ENCODE measurements at places on chromosomes 7 and 10.

- no peaks in the 10 kb centered on the region for H3K36me3 ChIP-seq
- DNase-seq: peak; percentile 67
- no peaks in the 10 kb centered on the region for H3K27me3 ChIP-seq
- no peaks in the 10 kb centered on the region for H3K4me1 ChIP-seq
- H3K4me3 ChIP-seq: peak within 1 kb of the TSS; percentile 41
Observed at GRCh38 chr10:80356563-80356988, at the start of the genes DYDC1 and DYDC2. DYDC1 (minus strand) TSS chr10:80356755; CDS start chr10:80352601, 4,154 bp downstream. DYDC2 (plus strand) TSS chr10:80356781; CDS start chr10:80362444, 5,663 bp downstream.

DNA sequence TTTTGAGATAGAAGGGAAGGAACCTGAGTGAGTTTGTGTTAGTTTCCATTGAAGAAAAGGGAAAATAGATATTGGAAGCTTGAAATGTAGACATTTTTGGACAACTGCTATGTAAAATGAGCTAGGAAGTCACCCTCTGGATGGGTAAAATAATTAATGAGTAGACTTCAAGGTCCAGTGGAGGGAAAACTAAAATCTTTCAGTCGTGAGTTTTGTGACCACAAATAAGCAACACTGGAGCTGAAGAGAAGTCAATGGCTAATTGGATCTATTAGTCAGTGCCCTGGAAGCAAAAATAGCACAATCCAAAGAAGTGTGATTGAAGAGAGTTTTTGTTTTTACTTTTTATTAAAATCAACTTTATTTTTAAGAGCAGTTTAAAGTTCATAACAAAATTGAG, 123.4 kb downstream of the MYO3A start:
- no peaks in the 10 kb centered on the region for H3K4me1 ChIP-seq
- no peaks in the 10 kb centered on the region for H3K36me3 ChIP-seq
- no peaks in the 10 kb centered on the region for H3K27me3 ChIP-seq
- H3K4me3 ChIP-seq: no peak overlapping the region

- no peaks in the 10 kb centered on the region for H3K27me3 ChIP-seq
- H3K4me1 ChIP-seq: no peaks in the 10 kb centered on the region
- H3K36me3 ChIP-seq: no peaks in the 10 kb centered on the region
Observed at GRCh38 chr7:97357459-97357858, 240.0 kb downstream of the SDHAF3 start.

DNA sequence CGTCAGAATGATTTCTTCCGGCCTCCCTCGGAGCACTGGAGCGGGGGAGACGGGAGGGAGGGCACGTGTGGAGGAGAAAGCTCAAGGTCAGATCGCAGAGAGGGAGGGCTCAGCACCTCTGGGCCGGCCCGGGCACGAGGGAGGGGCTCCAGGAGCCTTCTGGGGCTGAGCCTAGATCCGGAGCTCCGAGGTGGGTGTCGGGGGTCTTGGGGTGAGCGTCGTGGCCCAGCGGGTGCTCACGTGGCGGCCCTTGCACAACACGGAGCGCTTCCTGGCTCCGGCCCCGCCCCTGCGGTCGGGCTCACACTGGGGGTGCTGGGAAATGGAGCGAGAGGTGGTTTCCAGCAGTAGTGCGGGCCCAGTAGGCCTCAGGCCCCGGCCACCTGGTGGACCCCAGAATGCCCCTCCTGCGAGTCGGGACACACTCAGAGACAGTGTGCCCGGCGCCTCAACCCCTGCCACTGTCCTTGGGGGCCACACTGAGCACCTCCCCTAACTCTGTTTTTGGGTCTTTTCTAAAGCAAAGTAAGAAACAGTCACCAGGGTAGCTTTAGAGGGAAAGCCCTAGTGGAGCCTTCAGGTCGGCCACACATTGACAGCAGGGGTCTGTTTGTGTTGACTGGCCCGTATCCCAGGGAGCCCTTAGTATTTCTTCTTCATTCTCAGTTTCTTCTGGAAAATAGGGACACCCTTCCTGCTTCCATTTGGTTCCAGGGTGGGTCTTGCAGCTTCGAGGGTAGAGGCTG, 798 bp downstream of the PPIF start:
- peak; percentile 81 for DNase-seq
- H3K27me3 ChIP-seq: no peaks in the 10 kb centered on the region
- peaks cover 49% of the 10 kb centered on the region for H3K4me1 ChIP-seq
- peak overlapping the region; percentile 92 for H3K4me3 ChIP-seq
- peak overlapping the region; percentile 73 for H3K27ac ChIP-seq
- H3K36me3 ChIP-seq: peaks cover 33% of the 10 kb centered on the region

GRCh38 chr10:103835096-103836050, 20.0 kb downstream of the SH3PXD2A start:
- no peak overlapping the region for H3K4me3 ChIP-seq
- no peaks in the 10 kb centered on the region for H3K27me3 ChIP-seq
- no peaks in the 10 kb centered on the region for H3K36me3 ChIP-seq

GRCh38 chr10:31977440-31978155, 49.0 kb upstream of the ARHGAP12 start:
- no peaks in the 10 kb centered on the region for H3K4me1 ChIP-seq
- no peak for DNase-seq
- H3K36me3 ChIP-seq: no peaks in the 10 kb centered on the region

GRCh38 chr7:129698516-129699418, 87.2 kb downstream of the NRF1 start:
- DNase-seq: no peak
- no peak overlapping the region for H3K4me3 ChIP-seq
- H3K4me1 ChIP-seq: peaks cover 4% of the 10 kb centered on the region
- H3K27ac ChIP-seq: no peak overlapping the region

DNA sequence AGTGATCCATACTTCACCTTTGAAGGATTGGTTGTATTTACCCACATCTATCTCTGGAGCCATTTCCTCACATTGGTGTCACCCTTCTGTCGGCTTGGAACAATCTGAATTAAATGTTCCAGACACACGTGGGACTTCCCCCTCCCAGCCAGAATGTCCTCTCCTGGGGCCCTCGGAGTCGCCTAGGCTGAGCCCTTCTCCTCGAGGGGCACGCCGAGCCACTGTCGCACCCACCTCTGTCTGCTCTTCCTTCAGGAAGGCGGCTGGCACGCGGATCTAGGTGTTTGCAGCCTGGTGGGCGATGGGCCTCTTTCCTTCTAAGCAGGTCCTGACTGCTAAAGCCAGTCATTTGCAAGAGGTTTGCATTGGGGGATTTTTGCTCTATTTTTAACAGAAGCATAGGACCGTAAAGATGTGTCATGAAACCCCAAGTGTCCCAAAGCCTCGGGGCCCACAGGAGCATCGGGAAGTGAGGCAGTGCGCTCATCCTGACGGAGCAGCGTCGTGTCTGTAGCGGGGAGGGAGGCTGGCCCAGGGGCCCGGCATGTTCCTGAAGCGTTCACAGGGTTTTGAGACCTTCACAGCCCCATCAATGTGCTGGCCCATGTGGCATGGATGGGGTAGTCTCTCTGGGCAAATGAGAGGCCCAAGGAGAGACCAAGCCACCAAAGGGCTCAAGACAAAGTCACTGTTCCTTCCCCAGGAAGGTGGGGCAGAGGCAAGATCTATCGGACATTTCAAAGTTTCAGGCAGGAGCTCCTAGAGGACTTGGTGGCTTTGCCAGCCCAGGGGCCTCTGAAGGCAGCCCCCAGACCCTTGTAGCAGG, 86.7 kb downstream of the RGS10 start:
- DNase-seq: no peak
- no peaks in the 10 kb centered on the region for H3K4me1 ChIP-seq
- H3K36me3 ChIP-seq: no peaks in the 10 kb centered on the region
- H3K27ac ChIP-seq: no peak overlapping the region
- H3K27me3 ChIP-seq: no peaks in the 10 kb centered on the region

- no peak overlapping the region for H3K4me3 ChIP-seq
- H3K27me3 ChIP-seq: no peaks in the 10 kb centered on the region
- no peaks in the 10 kb centered on the region for H3K4me1 ChIP-seq
- no peaks in the 10 kb centered on the region for H3K36me3 ChIP-seq
- no peak for DNase-seq
- no peak overlapping the region for H3K27ac ChIP-seq
Observed at GRCh38 chr10:22539579-22540298, 174.6 kb downstream of the PIP4K2A start.

DNA sequence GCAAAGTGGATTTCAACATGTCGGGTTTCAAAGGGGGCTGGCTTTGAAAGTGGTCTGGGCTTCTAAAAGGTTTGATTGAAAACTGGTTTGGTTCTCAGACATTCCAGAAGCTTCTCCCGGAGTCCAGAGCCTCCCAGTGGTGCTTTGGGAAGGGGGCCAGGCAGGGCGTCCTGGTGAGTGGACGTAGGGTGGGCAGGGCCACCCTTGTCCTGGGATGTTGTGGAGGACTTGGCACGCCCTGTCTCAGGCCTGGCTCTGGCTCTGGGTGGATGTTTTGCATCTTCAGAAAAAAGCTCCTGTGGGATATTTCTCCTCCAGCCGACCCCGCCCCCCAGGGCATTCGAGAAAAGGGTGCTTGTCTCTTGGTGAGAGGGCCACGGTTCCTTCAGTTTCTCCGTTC, 31.2 kb downstream of the GRIFIN start:
- H3K4me1 ChIP-seq: no peaks in the 10 kb centered on the region
- H3K27me3 ChIP-seq: no peaks in the 10 kb centered on the region
- no peak overlapping the region for H3K27ac ChIP-seq
- H3K36me3 ChIP-seq: no peaks in the 10 kb centered on the region
- H3K4me3 ChIP-seq: no peak overlapping the region

DNA sequence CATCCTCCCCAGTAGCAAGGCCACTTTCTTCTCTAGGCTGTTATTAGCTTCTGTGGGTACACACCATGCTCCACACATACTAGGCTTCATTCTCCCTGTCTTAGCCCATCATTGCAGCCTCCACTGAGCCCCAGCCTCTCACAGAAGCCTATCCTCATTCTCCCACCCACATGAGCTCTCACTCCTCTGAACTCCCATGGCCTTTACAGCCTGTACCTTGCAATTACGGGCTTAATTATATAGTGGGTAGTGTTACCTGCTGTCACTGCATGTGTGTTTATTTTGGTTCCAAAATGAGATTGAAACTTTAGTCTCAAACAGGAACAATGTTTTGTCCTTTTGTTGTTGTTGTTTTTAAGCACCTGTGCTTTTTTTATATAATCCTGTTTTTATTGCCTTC, 460.0 kb downstream of the KCNMA1 start:
- no peaks in the 10 kb centered on the region for H3K27me3 ChIP-seq
- no peaks in the 10 kb centered on the region for H3K36me3 ChIP-seq
- H3K4me1 ChIP-seq: peaks cover 47% of the 10 kb centered on the region
- peak overlapping the region; percentile 94 for H3K27ac ChIP-seq

DNA sequence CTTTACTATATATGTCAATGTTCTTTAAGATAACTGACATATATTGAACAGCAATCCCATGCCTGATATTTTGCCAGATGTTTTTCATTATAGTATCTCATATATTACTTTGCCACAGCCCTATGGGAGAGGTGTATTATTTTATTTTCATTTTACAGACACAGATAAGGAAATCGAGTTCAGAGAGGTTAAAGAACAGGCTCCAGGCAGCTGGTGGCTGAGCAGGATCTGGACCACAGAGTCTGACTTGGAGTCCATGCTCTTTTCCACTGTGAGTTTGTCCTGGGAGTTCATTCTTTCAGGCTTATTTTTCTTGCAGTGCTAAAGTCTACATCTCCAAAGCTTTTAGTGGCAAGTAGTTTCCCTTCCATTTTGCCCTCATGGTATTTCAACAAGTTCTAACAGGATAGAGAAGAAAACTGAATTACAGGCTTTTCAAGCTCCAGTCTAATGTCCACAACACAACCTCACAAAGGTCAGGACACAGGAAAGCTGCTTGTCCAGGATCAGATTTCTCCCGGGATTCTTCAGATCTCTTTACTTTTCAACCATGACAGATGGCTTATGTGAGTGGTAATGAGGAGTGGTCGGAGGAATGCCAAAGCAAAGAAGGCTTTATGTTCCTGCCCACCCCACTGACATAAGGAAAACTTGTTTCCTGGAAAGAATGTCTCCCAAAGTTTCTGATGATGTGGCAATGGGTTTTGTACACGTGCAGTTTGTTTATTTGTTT, 13.1 kb upstream of the SLC35B4 start:
- H3K4me1 ChIP-seq: peaks cover 26% of the 10 kb centered on the region
- no peaks in the 10 kb centered on the region for H3K27me3 ChIP-seq

DNA sequence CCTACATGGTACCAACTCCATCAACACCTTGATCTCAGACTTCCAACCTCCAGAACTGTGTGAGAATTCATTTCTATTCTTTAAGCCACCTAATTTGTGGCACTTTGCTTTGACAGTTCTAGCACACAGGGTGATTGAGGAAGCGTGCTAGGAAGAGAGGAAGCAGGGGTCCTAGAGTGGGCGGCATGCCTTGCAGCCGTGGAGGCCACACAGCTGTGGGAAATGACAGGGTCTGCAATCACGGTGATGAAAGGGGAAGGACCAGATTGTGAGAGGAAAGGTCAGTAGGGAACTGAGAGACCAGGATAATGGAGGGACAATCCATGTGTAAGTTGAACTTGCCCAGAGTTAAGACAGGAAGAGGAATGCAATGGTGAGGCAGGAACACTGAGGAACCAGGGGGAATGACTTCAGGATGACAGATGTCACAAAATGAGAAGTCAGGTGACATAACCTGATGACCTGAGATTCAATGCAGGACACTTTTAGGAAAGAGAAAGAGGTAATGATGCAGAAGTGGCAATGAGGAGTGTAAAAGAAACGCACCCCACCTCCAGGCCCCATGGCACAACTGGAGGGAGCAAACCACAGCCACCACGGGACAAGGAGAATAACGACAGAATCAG, 87.3 kb upstream of the PIK3CG start:
- no peak overlapping the region for H3K4me3 ChIP-seq
- H3K27ac ChIP-seq: no peak overlapping the region
- no peak for DNase-seq
- no peaks in the 10 kb centered on the region for H3K27me3 ChIP-seq
- no peaks in the 10 kb centered on the region for H3K36me3 ChIP-seq

GRCh38 chr7:36227223-36227622, 74.2 kb downstream of the EEPD1 start:
- no peaks in the 10 kb centered on the region for H3K4me1 ChIP-seq
- no peak for DNase-seq
- no peak overlapping the region for H3K27ac ChIP-seq
- H3K27me3 ChIP-seq: no peaks in the 10 kb centered on the region
- no peak overlapping the region for H3K4me3 ChIP-seq

DNA sequence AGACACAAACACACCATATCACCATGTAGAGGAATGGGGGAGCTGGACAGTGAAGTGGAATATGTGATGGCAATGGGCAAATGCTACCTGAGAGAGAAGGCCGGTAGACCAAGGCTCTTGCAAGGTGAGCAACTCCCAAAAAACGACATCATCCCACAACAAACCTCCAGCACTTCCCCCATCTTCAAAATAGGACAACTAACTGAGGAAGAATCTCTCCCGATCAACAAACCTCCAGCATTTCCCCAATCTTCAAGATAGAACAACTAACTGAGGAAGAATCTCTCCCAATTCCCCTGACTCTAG, 387.2 kb downstream of the PARD3 start:
- no peak overlapping the region for H3K4me3 ChIP-seq
- no peak overlapping the region for H3K27ac ChIP-seq

- H3K27me3 ChIP-seq: no peaks in the 10 kb centered on the region
- H3K27ac ChIP-seq: no peak overlapping the region
- no peak for DNase-seq
- H3K4me3 ChIP-seq: peak overlapping the region; percentile 96
- H3K4me1 ChIP-seq: peaks cover 1% of the 10 kb centered on the region
Observed at GRCh38 chr7:99500637-99501009, 542 bp upstream of the ZNF394 start.

DNA sequence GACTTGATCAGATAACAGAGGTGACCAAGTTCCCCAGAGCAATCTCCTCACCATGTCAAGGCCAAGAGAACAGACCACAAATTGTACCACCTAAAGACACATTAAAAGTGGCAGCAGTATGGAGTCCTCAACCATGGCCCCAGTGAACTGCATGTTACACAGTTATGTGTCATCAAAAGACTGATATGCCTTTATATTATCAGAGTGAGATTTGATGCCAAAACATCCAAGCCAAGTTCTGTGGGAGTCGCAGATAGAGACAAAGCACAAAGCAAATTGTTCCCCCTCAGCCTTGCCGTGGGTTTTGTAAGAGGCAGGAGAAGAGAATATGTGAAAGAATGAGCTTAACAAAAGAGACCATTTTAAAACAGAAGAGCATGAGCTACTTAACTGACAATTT, 39.2 kb upstream of the TES start:
- H3K36me3 ChIP-seq: no peaks in the 10 kb centered on the region
- H3K4me1 ChIP-seq: peaks cover 10% of the 10 kb centered on the region
- DNase-seq: no peak
- H3K4me3 ChIP-seq: no peak overlapping the region
- no peaks in the 10 kb centered on the region for H3K27me3 ChIP-seq

Data from MM.1S (cell line).